ENCODE measurements at places on chromosomes 13 and 19.
A peak's percentile ranks its signal among the peaks of the same experiment; 100 is the strongest.

DNA sequence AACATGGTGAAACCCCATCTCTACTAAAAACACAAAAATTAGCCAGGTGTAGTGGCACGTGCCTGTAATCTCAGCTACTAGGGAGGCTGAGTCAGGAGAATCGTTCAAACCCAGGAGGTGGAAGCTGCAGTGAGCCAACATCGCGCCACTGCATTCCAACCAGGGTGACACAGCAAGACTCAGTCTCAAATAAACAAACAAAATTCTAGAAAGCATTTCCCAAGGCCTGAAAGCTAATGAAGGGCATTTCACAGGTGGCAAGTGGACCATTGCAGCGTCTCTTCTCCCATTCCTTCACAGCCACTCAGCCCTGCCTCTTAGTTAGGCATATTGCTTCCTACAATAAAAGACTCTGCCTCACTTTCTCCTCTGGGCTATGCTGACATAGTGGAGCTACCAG lies 13.5 kb upstream of the RXFP2 start:
- DNase-seq, result no peak

DNA sequence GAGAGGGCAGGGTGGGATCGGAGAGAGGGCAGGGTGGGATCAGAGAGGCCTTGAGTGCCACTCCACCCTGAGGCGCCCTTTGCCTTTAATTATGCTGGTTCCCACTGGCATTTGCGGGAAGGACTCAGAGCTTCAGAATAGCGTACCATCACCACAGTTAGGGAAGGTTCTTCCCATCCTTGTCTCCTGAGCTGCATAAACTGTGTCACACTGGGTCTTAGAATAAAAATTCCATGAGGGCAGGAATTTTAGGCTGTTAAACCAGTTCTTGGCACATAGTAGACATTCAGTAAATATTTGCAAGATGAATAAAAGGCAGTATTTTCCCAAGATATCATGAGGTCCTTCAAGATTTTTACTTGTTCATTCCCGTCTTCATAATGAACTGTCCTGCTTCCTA lies 24.4 kb downstream of the PPP2R1A start:
- DNase-seq, result no peak

DNA sequence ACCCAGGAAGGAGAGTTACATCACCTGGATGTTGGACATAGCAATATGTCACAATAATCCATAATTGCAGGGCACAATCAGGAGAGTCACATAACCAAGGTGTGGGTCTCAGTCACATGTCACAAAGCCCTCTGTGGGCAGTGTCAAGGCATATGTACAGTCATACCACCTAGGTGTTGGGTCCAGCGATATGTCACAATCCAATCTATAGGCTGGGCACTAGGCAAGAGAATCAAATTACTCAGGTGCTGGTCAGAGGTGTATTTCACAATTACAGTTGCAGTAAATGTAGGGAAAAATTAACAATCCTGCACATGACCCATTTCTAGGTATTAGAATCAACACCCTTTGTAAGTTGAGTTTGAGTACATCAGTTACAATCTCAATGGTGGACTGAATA lies 126.2 kb upstream of the ZNF91 start:
- no peak for DNase-seq

- DNase-seq, result no peak
Measured at GRCh38 chr13:45196622-45197021, 4.2 kb downstream of the KCTD4 start.

DNA sequence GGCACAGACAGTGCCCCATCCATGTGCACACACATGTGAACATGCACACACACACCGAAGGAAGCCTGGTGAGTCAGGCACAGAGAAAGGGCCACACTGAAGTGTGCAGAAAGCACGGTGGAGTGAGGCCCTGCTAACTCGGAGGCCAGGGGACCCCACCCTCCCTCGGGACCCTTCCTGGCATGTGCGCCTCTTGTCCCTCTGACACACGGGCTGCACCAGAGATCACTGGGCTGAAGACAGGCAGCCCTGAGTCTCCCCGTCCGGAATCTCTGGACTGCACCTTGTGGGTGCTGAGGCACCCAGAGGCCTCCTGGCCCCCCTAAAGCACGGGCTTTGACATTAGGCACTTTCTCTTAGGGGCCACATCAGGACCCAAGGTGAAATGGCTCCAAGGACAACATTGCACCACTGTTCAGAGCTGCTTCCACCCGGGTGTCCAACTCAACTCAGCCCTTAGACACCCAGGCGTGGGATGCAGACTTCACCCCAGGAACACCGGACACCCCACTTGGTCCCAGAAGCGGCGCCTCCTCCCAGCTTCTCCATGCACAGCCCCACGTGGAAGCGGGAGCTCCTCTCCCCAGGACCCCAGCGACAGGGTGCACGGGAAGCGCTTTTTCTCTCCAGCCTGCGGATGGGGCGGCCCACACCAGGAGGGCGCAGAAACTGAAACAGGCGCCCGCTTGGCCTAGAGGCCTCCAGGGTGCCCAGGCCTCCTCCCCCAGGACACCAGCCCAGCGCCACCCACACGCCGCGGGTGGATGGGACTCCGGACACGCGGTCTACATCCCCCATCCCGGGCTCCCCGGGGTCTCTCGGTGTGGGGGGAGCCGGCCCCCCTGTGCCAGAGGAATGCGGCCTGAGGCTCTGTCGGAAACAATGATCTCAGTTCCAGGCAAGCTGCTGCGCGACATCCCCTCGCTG lies 90.2 kb downstream of the SPACA7 start:
- DNase-seq, result no peak

DNA sequence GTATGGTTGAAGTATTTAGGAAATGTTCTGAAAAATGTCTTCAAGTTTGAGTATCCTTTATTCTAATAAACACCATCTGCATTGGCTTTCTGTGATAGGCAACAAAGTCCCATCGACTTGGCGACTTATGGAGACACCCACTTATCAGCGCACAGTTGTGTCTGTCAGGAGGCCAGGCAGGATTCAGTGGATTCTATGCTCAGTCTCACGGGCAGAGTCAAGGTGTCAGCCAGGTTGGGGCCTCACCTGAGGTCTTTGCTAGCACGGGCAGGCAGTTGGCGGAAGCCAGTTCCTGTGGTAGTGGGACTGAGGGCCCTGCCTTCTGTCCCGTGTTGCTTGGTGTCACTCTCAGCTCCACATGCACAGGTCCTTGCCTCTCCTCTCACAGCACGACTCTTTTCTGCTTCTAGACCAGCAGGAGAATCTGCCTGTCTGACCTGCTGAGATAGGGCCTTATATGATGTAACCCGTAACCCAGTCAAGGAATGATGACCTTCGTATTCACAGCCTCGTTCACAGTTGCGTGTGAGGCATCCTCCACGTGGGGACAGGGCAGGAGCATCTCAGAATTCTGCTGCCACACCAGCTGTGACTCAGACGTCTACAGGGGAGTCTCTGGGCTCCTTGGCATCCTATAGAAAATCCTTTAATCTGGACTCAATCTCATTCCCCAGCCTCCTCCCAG lies 10.0 kb downstream of the CUL4A start:
- DNase-seq, result no peak

DNA sequence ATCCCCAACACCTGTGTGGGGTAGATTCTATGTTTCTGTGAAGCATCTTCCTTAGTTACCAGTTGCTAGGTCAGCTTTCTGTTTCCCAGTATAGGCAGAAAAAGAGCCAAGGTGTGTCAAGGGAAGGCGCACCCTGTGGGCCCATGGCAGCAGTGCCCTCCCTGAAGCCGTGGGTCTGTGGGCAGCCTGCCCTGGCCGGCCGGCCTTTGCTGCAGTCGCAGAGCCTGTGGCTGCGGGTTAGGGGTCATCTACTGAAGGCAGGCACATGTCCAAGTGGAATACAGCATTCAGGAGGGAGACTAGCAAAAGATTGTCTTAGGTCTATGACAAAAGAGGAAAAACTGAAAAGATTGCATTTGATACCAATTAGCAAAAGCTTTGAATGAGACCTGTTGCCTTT lies 214.0 kb downstream of the IRS2 start:
- DNase-seq, result peak; percentile 61

- DNase-seq, result no peak
Measured at GRCh38 chr13:44174769-44175425, 198.7 kb upstream of the SERP2 start.

DNA sequence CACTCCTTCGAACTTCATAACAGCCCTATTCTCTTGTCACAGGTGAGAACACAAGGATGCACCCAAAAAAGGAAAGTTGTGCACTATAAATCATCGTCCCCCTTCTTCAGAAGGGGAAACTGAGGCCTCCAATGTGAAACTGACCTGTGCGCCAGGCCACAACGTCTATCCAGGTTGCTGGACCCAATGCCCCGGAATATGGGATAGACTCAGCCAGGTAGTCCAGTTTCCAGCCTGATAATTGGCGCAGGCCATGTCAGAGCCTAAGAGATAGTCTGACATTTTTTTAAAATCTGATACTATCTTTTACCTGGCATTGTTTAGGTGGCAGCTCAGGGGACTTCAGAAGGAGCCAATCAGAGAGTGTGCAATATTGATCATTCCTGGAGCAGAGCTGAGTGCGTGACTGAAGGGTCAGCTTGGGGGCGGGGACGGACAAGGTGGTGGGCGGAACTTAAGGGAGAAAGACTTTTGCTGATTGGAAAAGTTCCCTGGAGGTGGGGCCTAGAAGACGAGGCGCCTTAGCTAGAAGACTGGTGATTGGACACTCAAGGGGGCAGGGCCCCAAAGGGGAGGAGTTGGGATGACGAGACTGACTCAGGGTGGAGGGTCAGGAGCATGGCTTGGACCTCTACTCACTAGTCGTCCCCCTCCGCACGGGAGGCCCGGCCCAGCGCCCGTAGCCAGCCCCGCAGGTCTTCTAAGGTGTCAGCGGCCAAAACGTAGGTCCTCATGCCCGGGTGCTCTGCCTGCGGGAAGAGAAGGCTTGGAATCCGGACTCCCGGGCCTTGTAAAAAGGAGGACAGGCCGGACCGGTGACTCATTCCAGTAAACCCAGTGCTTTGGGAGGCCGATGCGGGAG lies 8.5 kb downstream of the PLEKHA4 start:
- DNase-seq, result no peak

- peak; percentile 72 for DNase-seq
Measured at GRCh38 chr19:55640043-55640576, 692 bp upstream of the ZNF580 start.

Data from posterior cingulate gyrus (tissue), 11 donors.